COR-L47 (cell line): ENCODE measurements at places on chromosomes 4 and X.

GRCh38 chrX:71098302-71098701 is 2.7 kb downstream of the FOXO4 start:
- DNase-seq: peak; percentile 20

- no peak for DNase-seq
Observed at GRCh38 chr4:2057382-2058065, 1.6 kb upstream of the NAT8L start.

DNA sequence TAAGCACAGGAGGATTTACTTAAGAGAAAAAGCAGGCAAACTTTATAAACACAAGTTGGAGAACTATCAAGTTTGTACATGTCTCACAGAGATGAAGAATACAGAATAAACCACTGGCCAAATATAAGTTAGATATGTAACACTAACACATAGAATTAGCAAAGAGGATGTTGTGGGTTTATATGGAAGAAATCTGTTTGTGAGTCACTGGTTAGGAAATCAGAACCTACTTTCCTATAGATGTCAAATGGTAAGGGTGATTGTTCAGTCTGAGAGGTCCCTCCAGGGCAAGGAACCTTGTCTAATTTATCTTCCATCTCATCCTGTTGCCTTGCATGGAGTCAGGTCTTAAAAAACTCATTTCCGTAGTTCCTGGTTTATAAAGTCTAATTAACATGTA is 14.8 kb upstream of the ART3 start:
- DNase-seq: no peak

GRCh38 chr4:149398993-149399392 is 416.6 kb downstream of the IQCM start:
- DNase-seq: no peak

- no peak for DNase-seq
Observed at GRCh38 chr4:183984566-183984965, 79.5 kb downstream of the STOX2 start.

GRCh38 chr4:82123934-82124333 is 249.9 kb downstream of the HNRNPD start:
- no peak for DNase-seq

DNA sequence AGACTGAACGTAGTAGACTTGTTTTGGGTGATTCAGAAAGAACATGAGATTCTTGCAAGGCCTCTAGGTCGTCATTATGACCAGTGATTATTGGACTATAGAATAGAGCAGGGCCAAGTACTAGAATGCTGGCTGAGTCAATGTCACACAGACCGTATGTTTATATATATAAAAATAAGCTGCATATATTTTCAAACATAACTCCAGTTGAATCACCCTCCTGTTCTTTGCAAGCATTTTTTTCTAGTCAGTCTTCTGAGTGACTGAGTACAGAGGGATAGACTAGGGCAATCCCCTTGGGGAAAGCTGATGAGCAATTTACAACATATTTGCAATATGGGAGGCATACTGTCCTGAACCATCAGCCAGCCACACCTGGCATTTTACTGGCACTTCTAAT is 48.4 kb upstream of the PRPS1 start:
- no peak for DNase-seq

GRCh38 chr4:11704186-11704830 is 275.6 kb upstream of the HS3ST1 start:
- no peak for DNase-seq

- no peak for DNase-seq
Observed at GRCh38 chr4:21753084-21753760, 195.3 kb downstream of the KCNIP4 start.

DNA sequence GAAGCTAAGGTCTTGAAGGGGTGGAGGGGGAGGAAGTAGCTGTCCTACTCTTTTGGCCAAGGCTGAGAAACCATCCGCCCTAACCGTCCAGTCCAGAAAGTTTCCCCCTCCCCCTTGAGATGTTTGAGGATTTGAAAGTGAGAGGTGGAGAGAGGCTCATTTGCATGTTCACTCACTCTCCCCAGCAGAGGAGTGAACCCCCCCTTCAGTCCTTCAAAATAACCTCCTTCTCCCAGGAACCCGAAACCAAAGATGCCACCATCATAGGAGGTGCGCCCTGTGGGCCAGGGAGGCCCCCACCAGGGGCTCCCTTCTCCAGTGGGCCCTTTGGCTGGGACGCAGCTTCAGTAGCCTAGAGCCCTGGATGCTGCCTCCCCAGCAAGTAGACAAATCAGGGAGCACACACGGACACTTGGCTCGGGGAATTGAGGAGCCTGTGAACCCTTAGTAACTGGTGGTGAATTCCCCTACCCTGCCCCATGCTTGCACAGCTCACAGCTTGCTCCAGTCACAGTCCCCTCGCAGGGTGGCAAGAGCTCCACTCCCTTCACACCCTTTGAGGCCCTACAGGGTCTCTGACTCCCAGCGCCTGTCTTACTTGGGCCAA is 25.6 kb downstream of the ELF4 start:
- DNase-seq: no peak

GRCh38 chrX:15815779-15816437 is 25.6 kb downstream of the ZRSR2 start:
- DNase-seq: no peak

DNA sequence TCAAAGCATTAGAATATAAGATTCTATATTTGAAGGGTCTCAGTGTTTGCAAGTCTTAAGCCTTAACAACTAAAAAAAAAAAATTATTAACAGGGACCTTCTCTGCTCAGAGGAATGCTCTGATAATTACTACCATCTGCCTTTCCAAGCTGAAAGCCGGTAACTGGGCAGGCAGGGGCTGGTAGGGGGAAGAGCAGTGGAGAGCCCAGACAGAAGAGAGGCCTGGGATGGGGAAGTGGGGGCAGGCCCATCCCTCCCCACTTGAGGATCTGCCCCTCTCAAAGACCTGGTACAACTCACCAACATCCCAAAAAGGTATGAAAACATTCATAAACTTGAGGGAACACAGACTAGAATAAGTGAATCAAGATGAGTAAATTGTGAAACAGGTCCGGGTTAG is 113.9 kb downstream of the QDPR start:
- no peak for DNase-seq

DNA sequence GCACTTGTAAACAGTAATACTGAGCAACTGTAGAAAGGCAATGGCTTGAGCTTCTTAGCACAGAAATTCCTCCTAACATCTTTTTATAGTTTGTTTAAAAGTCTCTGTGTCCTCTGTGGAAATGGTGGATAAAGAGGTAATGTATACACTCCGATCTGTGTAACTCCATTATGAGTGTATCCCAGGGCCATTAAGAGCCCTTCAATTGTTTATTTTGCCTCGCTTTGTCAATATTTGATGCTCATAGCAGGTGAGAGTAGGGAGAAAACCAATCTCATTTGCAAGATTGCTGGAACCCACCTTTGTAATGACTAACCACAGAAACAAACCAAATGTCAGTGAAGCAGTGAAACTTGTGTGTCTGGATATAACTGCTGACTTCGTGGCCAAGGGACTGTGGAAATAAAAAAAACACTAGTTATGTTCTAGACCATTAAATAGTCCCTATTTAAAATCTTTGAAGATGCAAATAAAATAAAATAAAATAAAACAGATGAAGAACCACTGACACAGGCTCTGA is 598.2 kb upstream of the BOD1L1 start:
- DNase-seq: peak; percentile 73

GRCh38 chrX:155632431-155633100 is 19.8 kb upstream of the TMLHE start:
- no peak for DNase-seq

GRCh38 chrX:1336948-1337779 is 579 bp downstream of the IL3RA start:
- no peak for DNase-seq

DNA sequence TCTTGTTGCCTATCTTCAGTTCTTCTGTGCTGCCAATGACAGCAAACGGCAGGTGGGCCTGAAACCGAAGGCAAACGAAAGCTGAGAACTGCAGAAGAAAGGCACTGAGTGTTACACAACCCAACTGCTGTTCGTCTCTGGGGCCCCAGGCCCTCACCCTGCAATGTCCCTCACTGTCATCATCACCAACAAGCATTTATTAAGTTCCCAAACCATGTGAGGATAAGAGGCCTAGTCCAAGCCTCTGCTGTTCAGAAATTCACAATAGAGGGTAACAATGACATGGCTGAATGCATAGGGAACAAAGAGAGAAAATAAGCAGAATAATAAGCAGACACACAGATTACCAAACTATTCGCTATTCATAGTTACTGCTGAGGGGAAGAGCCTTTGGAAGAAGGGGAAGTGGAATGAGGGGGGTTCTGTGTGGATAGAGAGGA is 34.5 kb upstream of the NKRF start:
- DNase-seq: no peak

- DNase-seq: no peak
Observed at GRCh38 chrX:137195991-137196390, 162.2 kb upstream of the GPR101 start.

DNA sequence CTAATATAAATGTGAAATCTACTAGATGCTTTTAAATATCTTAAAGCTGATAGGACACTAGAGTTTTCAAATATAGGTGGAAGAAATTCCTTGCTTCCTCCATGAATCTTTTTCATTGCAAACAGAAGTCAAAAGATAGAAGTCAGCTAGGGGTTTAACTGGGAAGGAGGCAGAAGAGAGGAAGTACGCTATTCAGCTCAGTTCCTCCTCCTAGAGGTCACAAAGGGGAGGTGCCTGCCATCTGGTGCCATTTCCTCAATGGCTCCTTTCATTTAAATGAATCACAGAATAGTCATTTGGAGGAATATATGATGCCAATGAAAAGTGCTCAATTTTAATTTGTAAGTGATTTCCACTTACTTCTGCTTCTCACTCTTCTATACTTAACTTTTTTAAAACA is 8.5 kb downstream of the COL25A1 start:
- peak; percentile 2 for DNase-seq

GRCh38 chr4:176499518-176499917 is 179.8 kb downstream of the SPCS3 start:
- DNase-seq: no peak

GRCh38 chr4:151930372-151930771 is 169.6 kb upstream of the GATB start:
- DNase-seq: no peak

- DNase-seq: no peak
Observed at GRCh38 chr4:188854436-188854835, 715.2 kb downstream of the TRIML1 start.

DNA sequence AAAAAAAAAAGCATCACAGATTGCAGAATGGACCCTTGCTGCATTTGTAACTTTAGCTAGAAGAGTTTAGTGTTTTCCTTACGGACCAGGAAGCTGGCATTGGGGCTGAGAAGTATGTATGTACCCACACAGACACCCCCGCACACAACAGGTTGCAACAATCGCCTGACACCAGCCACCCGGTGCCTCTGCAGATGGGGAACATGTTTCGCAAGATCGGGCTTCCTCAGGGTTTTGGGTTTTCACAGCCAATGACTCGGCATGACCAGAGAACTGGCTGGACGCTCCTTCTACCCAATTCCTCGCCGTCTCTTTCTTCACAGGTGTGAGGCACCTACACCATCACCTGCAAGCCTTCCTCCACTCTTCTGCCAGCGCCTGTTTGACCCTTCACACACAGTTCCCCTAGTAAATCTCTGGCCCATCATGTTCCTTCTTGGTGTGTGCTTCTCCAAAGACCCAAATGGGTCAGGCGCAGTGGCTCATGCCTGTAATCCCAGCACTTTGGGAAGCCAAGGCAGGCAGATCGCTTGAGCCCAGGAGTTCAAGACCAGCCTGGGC is 70.4 kb downstream of the DHRSX start:
- no peak for DNase-seq

GRCh38 chrX:71492231-71493065 is 40.5 kb upstream of the OGT start:
- DNase-seq: no peak

GRCh38 chr4:168203233-168203911 is 111.0 kb downstream of the ANXA10 start:
- DNase-seq: no peak

- DNase-seq: no peak
Observed at GRCh38 chr4:39243462-39243861, 61.1 kb downstream of the WDR19 start.

- no peak for DNase-seq
Observed at GRCh38 chr4:137738375-137738990, 206.2 kb upstream of the PCDH18 start.

DNA sequence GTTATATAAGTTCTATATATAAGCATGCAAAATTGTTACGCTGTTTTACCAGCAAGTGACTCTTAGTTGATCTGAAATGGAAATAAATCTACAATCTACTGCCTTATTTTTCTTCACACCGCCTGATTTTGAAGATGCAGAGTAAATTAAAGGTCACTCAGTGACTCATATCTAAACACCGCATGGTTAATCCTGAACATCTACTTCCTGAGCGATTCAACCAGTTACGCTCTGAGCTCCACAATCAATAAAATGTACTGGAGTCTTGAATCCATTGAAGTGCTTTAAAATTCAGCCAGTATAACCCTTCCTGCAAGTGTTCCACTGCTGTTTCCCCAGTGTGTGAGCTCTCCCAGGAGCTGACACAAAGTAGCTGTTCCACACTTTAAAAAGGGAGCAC is 192.8 kb downstream of the SLC7A11 start:
- DNase-seq: no peak

DNA sequence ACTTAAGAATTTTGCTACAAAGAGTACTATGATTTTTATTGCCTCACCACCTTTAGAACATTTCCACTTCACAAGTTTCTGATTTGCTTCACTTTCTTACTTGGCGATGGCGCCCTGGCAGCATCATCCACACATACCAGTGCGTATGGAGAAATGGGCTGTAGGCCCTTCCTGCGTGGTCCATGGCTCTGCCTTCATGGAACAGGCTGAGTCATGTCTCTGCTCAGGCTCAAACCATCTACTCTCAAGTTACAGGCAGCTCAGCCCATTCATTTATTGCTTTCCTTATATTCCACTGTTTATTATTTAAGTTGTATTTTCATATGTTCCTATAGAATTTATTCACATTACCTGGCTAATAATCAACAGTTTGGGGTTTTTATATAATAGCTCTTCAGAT is 21.1 kb downstream of the CASP3 start:
- no peak for DNase-seq

- no peak for DNase-seq
Observed at GRCh38 chrX:68193786-68194185, 239.5 kb downstream of the OPHN1 start.

- no peak for DNase-seq
Observed at GRCh38 chr4:151808120-151808529, 47.3 kb upstream of the GATB start.

GRCh38 chr4:169627307-169627706 is 6.9 kb downstream of the CLCN3 start:
- no peak for DNase-seq

DNA sequence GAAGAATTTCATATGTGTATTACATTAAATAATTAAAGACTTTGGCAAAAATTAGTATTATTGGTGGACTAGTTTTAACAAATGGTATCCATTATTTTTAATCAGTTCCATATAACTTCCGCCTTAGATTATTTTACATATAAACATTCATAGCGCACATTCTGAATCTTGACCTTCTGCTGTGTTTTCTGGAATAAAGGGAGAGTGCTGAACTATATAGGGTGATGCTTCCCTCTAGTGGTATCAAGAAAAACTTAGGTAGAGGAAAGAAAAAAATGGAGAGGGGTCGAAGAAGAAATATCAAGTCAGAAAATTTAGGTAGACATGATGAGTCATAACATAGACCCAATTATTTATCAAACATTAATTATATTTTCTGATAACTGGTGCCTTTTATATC is 155.6 kb upstream of the PACRGL start:
- peak; percentile 14 for DNase-seq
